ENCODE measurements at places on chromosomes 11 and 22. TPM values are rescaled to one million over a fixed set of nuclear protein-coding genes. Genes with fewer than 3 reads are reported as not detected.

DNA sequence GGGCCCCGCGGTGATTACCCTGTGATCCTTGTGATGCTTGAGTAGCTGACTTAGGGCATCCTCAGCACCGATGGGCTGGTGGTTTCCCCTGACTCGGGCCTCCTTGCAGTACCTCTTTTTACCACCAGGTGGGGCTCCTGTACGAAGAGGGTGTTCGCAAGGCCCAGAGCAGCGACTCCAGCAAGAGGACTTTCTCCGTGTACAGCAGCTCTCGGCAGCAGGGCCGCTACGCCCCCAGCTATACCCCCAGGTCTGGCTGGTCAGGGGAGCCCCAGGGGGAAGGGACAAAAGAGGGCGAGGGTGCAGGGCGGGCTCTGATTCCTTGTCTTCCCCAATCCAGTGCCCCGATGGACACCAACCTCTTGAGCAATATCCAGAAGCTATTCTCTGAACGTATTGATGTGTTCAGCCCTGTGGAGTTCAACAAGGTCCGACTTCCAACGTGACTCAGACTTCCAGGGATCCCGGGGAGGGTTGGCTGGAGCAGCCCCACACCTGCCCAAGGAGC lies 1.3 kb upstream of the TM7SF2 start:
- no peak for DNase-seq

DNA sequence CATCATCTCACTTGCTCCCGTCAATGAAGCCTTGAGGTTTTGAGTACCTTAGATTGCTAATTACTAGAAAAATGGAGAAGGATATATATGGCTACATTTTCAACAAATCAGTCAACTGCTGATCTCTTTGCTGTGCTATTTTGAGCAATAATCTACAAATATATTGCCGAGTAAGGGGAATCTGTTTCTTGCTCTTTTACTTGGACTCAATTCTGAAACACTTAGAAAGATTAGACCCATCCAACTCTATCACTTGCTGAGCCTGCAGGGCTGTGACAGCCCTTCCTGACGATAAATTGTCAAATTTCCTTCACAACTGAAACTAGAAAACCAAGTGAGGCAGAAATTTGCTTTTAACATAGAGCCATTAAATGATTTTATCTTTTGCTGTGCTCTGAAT lies 16.9 kb downstream of the FEZ1 start:
- no peak for DNase-seq

DNA sequence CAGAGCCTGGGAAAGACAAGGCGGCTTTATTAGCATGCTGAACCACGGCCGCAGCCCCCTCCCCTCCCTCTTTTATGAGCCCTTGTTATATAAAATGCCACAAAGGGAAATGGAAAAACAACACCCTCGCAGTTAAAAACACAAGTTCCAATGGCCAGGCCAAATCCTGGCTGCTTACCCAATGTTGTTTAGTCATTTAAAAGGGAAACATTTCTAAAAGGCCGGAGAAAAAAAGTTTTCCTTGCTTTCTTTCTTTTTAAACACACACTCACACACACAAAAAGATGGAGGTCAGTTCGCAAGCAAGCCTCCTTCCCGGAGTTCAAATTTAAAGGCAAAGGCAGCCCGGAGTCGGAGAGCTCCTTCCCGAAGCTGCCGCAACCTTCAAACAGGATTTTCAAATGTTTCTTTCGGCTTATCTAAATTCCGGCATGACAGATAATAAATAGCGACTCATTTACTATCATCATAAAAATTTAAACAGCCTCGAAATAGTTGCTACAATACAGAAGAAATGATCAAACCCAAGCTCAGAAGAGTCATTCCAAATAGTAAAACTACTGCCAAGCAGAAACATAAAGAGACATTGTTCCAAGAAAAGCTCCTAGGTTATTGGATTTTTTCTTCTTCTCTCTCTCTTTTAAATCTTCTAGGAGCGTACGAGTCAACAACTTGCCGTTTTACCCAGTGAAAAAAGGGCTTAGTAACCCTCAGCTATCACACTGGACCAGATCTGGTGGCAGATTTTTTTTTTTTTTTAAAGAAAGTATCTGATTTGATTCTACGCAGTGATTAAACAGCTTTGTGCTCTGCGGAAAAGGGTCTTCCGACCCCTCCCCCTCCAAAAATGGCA lies 3.5 kb downstream of the PHF21B start:
- no peak for DNase-seq

- no peak for DNase-seq
Observed at GRCh38 chr11:113695207-113695606, 10.9 kb downstream of the TMPRSS5 start.

GRCh38 chr22:18024956-18025720 lies 777 bp upstream of the MICAL3 start:
- no peak for DNase-seq

DNA sequence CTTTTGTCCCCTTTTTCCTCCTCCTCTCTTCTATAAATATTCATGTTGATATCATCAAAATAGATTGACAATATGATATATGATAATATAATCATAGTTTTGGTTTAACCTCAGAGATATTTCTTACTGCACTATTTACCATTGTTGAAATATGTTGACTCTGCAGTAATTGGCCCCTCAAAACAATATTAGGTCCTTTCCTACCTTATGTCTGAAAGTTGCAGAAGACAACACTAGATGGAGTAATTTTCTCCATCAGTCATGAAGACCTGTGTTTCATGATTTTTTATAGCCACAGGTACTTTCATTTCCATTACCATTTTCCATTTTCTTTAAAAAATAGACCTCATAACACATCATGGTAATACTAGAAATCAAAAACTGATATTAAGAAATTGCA lies 284.4 kb downstream of the LUZP2 start:
- no peak for DNase-seq

- DNase-seq, result no peak
Observed at GRCh38 chr22:42380769-42381551, 51.2 kb downstream of the NFAM1 start.

The MYBPC3 gene
- polyA plus RNA-seq, result 0.18 TPM

- DNase-seq, result no peak
Observed at GRCh38 chr11:34637303-34637702, 16.4 kb downstream of the EHF start.

Data from right renal cortex interstitium (tissue), 3 donors.